ENCODE measurements at places on chromosomes 7 and 10.

- no peak for DNase-seq
These were observed 9.6 kb downstream of the EMX2 start for GRCh38 chr10:117552156-117552631.

DNA sequence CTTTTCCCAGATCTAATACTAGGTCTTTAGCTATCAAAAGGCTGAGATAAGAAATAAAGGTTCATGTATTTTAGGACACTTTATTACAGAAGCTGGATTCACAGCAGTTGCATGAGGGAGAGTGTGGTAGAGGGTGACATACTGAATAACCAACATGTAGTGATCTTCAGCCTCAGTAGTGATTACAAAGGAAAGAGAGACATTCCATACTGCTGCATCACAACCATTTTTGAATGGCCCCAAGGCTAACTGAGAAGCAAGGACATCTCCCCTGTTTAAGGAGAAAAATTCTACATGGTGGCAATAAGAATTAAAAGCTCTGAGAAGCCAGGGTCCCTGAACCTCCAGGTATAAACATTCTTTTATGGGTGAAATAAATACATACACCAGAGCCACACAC, 35.3 kb downstream of the COG5 start:
- no peak for DNase-seq

- DNase-seq = no peak
These were observed 44.8 kb upstream of the KCNIP2 start for GRCh38 chr10:101888251-101888949.

GRCh38 chr10:11625019-11625735, 13.7 kb upstream of the USP6NL start:
- peak; percentile 94 for DNase-seq

DNA sequence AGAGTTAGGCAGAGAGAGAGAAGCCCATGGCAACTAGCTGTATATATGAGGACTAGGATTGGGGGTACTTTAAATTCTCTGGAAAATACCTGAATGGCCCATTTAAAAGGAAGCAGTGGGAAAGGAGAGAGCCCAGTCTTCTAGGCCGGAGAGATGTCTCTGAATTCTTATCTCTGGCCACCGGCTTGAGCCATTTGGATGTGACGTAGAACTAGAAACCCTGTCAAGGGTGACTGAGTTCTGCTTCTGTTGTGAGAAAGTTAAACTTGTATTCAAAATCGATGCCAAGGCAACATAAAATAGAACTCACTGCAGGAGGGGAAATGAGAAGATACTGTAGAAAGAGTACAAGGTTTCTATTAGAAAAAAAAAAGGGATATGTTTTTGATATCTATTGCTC, 6.3 kb upstream of the GSTK1 start:
- no peak for DNase-seq
